ENCODE measurements at places on chromosomes 3 and 15.

DNA sequence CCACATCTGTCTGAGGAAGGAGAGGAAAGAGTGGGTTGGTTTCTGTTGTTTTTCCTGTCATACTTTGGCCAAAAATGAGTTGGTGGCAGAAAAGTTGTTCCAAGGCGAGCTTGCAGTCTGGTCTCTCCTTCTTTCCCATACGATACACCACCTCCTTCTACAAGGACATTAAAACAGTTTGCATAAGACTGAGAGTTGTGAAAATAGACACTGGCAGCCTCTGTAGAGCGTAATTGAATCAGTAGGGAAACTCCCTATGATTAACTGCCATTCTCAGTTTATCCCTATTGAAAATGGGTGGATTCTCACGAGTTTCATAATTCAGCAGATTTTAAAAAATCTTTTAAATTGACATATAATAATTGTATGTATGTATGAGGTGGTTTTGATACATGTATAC is 3.7 kb upstream of the LSG1 start:
- DNase-seq = no peak

- DNase-seq = no peak
These were observed 37.1 kb downstream of the QTRT2 start for GRCh38 chr3:114093596-114093995.

DNA sequence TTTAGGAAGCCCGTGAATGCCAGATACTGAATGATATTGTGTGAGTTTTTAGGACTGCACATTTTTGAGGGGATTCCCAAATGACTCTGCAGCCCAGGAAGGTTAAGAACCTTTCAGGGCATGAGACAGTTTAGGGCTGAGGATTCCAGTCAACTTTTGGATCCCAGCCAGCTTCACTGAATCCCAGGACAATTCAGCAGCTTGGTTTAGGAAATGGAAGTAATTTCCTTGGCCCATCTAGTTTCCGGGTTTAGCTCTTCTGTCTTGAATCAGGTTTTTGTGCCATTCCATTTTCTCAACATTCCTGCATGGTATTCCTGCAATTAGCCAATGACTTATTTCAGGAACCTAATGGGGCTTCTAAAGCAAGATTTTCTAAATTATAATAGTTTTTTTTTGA is 253.9 kb downstream of the LSAMP start:
- no peak for DNase-seq

- no peak for DNase-seq
These were observed 53.5 kb upstream of the DCBLD2 start for GRCh38 chr3:98954791-98955604.

DNA sequence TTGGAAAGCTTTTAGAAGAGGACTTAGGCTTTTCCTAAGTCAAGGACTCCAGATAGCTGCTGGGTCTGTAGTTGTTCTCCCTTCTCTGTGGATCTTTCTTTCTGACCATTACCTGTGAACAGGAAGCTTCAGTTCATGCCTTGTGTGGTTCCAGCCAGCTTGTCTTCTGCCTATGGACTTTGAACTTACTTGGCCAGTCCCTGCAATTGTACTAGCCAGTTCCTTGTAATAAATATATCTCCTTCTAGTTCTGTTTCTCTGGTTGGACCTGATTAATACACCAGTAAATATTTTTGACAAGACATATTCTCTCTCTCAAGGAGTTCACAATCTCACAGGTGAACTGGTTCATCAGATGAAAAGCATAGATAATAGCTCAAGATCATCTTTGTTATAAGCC is 341.3 kb upstream of the DPPA4 start:
- no peak for DNase-seq

DNA sequence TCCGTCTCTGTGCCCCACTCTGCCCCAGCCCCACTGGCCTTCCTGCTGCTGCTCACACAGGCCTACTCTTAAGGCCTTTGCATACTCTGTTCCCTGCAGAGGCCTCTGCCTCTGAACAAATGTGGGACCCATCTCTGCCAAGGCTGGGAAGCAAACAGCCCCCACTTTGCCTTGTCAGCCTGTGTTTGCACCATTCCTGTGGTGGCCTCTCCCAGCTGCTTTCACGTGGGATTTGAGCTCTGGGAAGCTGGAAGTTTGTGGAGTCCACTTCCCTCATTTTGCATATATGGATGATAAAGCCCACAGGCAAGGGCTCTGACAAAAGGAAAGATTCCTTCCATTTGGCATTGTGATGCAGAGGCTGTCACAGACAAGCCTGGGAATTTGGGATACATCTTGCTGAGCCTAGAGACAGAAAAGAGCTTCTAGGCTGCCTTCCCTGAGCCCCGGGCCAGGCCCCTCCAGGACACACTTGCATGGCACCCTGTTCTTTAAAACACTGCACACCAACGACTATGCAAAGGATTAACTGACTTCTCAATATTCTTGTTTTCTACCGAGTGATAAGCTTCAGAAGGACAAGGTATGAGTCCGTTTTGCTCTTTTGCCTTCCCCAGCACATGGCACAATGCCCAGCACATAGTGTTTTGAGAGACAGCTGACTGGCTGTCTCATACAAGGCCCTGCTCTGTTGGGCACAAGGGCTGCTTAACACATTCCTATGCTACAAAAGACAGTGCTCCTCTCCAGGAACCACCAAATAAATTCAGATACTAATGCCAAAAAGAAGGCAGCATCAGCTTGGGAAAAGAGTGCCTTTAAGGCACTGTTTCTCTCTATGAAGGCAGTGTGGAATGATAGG is 120.7 kb upstream of the TOPAZ1 start:
- DNase-seq = no peak

- DNase-seq = peak; percentile 10
These were observed 187.1 kb upstream of the DNAJC19 start for GRCh38 chr3:181176601-181177000.

GRCh38 chr15:98230975-98231374 is 270.5 kb downstream of the ARRDC4 start:
- no peak for DNase-seq

GRCh38 chr3:112568642-112569041 is 6.8 kb downstream of the SLC35A5 start:
- DNase-seq = no peak
